Hematopoietic multipotent progenitor cell treated with erythropoietin and hydrocortisone succinate and interleukin-3 and kit ligand, for 17 days (in vitro differentiated cells): ENCODE measurements at places on chromosomes 12 and 14.

DNA sequence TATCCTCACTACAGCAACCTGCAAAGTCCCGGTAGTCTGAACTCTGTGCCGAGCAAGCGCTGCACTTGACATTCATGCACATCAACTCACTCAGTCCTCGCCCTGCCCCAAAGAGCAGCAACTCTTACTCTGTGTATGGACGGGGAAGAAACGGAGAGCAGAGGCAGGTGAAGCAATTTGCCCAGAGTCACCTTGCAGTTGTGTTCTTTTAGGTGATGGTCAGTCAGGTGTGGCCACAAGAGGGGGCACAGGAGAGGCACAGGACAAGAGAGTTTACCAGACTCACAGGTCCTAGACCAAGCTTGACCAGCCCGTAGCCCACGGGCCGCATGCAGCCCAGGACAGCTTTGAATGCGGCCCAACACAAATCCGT, 39.1 kb downstream of the TSPAN11 start:
- DNase-seq, result no peak

DNA sequence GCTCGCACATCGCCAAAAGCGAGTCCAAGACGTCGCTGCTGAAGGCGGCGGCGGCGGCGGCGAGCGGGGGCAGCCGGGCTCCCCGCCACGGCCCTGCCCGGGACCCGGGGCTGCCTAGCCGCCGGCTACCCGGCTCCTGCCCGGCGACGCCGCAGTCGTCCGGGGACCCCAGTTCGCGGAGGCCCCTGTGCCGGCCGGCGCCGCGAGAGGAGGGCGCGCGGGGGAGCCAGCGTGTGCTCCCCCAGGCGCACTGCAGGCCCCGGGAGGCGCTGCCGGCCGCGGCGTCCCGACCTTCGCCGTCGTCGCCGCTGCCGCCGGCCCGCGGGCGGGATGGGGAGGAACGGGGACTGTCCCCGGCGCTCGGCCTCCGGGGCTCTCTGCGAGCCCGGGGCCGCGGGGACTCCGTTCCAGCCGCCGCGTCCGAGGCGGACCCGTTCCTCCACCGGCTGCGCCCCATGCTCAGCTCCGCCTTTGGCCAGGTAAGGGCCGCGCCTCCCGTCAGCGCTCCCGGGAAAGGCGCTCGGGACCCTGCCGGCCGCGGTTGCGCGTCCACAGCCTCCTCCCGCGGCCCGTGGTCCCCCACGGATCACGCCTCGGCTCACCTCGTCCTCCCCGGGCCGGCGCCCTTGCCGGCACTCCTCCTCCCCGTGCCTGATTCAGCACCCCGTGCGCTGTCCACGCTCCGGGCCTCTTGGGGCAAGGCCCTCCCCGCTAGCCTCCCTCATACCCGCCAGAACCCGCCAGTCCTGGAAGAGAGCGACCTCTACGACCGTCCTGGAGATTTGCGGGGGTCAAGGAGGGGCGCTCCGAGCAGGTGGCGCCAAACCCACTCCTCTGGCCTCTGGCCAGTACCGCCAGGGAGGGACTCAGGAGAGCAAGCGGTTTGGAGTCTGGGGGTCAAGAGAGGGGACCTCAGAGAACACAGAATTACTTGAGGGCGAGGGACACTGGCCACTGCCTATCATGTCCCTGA, 721 bp downstream of the CABP1 start:
- no peak for DNase-seq

DNA sequence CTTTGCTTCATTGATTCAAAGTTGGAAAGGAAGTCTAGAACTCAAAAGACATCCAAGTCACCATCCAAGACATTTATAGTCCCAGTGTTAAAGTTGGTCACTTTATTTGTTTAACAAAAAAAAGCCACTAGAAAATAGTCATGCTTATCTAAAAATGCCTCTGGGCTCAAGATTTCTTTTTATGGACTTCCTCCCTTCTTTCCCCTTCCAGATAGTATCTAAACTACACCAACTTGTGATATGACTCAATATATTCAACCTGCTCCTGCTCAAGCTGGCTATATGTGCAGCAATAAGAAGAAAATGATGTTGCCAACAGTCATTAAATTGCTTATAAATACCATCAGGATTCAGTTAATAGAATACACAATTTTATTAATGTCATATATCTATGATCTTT, 1177.1 kb downstream of the FLRT2 start:
- DNase-seq, result no peak

- no peak for DNase-seq
Measured at GRCh38 chr14:104826861-104827176, 25.9 kb downstream of the ZBTB42 start.

DNA sequence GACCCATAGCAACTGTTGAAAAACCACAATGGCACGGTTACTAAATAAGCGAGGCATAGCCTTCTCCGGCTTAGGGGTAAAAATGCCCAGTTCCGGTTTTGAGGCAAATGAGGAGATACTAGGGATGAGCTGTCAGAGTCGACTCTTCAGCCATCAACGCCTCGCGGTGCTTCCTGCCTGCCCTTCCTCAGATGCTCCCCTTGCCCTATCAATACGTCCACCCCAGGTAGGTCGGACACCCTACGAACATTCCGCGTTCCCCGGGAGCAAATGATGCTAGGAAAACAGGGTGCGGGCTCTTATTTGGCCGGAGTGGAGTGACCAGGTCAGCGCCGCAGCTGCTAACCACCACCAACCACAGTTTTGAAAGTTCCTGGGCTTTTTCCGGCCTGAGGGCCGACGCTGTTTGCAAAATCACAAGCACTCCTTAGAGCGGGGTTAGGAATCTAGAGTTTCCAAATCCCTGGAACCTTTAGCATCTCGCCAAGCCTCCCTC, 1.2 kb downstream of the SRSF9 start:
- peak; percentile 25 for DNase-seq

DNA sequence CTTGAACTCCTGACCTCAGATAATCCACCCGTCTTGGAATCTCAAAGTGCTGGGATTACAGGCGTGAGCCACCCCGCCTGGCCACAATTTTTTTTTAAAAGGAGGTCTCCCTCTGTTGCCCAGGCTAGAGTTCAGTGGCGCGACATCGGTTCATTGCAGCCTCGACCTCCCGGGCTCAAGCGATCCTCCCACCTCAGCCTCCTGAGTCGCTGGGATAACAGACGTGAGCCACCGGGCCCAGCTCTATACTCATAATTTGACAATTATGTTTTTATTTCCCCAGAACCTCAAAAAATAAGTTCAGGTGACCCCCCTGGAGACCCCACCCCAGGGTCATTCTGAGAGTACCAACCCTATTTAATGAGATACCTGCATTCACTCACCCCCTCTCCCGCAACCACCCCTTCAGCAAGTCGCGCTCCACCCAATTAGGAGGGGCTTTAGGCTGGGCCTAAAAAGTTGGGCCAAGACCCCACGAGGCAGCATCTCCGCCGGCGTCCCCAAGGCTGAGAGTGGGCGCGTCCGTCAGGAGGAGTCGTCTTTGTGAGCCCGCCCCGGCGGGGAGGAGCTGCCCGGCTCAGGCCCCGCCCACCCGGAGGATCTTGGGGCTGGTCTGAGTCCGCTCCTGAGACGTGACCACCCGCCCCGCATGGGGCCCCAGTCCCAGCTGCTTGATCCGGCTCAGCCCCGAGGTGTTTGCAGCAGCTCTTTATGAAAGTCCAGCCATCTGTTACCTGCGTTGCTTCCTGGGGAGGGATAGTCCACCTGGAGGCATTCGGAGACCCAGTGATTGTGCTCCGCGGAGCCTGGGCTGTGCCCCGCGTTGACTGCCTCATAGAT, at the start of gene ANKRD33:
Gene ANKRD33 (plus strand): TSS at position 628 of the 840 bp plus-strand sequence. CDS start 84 bp downstream, at position 712.
- peak; percentile 25 for DNase-seq

- DNase-seq, result no peak
Measured at GRCh38 chr12:34625116-34625515, 602.8 kb downstream of the ALG10 start.
